ENCODE measurements at places on chromosomes 4 and X.

DNA sequence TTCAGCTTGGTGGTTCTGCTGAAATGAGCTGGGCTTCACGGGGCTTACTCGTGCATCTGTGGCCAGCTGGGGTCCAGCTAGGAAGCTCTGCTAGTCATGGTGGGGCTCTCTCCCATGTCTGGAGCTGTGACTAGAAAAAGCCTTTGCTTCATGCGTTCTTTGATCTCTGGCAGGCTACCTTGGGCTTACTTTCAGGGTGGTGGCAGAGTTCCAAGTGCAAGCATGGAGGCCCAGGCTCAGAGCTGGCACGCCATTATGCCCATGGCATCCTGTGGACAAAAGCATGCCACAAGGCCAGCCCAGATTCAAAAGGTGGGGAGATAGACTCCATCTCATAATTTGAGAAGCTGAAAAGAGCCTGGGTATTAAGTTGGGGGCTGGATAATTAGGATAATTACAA is 55.4 kb upstream of the GBA3 start:
- ATAC-seq, result no peak

DNA sequence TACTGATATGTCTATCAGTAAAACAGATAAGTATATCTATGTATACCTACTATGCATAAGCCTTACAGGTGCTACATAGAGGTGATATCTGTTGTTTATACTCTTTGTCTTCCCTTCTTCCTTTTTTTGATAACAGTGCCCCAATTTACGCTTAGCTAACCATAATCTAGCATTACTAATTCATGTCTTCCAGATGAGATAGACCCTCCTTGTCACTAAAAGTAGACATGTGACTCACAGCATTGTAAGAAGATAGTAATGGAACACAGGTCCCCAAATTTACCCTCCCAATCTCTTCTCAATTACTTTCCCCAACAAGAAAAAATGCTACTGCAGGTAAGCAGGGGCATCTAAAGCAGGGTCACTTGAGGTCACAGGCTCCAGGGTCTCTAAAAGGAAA is 7.9 kb upstream of the NFKB1 start:
- no peak for ATAC-seq

DNA sequence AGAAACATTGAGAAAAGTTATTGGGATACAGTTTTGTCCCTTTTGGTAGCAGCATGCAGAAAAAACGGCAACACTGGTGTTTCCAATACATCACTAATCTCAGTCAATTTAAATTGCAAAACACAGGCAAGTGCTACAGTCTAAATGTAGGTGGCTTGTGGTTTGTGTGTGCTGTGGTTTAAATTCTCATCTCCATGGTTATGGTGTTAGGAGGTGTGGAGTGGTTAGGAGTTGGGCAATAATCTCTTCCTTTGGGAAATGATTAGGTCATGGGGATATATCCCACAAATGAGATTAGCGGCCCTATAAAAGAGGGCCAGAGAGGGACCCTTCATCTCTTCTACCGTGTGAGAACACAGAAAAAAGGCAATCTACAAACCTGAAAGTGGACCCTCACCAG is 1344.3 kb downstream of the ADGRL3 start:
- no peak for ATAC-seq

- no peak for ATAC-seq
These were observed 213.7 kb upstream of the PPARGC1A start for GRCh38 chr4:24103434-24104157.

- ATAC-seq, result no peak
These were observed 159.4 kb upstream of the GPC4 start for GRCh38 chrX:133574716-133575115.

DNA sequence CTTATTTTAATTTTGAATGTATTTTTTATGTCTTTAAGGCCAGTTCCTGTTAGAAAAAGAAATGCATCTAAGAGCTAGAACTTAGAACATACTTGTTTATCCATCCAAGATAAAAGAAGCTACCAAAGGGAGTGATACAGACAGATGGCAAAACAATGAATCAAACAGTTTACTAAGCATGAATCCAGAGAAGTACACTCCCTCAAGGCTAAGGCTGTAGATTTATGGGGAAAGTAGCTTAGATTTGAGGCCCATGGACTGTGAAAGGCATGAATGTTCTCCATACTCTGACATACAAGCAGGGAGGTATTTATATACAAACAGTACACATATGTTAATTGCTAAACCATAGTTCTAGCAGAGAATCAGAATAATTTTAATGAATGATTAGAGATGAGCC is 255.3 kb upstream of the NRK start:
- ATAC-seq, result no peak
